ENCODE measurements at places on chromosomes 7 and 10. TPM values are rescaled to one million over a fixed set of nuclear protein-coding genes. Genes with fewer than 3 reads are reported as not detected.

Gene NEURL1
- total RNA-seq: 3.8 TPM

Gene CHPF2
- total RNA-seq: 31.9 TPM

Gene GIMAP7
- 26.8 TPM for total RNA-seq

Gene PKD2L1
- not detected for total RNA-seq

Gene IGF2BP3
- 45.8 TPM for total RNA-seq

Gene STK31
- not detected for total RNA-seq

Gene CCDC3
- total RNA-seq: 40.6 TPM

DNA sequence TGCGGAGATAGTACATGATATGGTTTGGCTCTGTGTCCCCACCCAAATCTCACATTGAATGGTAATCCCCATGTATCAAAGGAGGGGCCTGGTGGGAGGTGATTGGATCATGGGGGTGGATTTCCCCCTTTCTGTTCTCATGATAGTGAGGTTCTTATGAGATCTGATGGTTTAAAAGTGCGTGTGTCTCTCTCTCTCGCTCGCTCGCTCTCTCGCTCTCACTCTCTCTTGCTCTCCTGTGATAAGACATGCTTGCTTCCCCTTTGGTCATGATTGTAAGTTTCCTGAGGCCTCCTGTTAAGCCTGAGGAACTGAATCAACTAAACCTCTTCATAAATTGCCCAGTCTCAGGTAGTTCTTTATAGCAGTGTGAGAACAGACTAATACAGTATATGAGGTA is 171.9 kb downstream of the NSUN6 start:
- DNase-seq: no peak

DNA sequence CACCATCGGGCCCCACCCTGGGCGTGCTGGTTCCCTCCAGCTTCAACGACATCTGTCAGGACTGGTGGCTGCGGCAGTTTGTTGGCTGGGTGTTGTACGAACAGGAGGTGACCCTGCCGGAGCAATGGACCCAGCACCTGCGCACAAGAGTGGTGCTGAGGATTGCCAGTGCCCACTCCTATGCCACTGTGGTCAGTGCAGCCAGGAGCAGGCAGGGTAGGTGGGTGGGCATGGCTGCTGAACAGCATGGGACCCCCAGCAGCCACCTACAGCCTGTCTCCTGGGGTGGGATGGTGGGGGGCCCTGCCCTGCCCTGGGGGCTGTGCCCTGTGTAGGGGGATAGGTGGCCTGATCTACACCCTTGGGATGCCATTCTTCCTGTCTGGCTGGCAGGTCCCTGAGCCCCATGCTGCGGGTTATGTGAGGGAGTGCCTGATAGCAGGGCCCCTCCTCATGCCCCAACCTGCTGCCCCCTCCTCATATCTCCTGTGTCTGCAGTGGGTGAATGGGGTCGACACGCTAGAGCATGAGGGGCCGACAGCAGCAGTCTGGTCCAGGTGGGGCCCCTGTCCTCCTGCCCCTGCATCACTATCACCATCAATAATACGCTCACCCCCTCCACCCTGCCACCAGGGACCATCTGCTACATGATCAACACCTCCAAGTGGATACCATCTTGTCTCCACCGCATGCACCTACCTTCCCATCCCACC is 56.9 kb downstream of the ZNF727 start:
- no peak for DNase-seq

DNA sequence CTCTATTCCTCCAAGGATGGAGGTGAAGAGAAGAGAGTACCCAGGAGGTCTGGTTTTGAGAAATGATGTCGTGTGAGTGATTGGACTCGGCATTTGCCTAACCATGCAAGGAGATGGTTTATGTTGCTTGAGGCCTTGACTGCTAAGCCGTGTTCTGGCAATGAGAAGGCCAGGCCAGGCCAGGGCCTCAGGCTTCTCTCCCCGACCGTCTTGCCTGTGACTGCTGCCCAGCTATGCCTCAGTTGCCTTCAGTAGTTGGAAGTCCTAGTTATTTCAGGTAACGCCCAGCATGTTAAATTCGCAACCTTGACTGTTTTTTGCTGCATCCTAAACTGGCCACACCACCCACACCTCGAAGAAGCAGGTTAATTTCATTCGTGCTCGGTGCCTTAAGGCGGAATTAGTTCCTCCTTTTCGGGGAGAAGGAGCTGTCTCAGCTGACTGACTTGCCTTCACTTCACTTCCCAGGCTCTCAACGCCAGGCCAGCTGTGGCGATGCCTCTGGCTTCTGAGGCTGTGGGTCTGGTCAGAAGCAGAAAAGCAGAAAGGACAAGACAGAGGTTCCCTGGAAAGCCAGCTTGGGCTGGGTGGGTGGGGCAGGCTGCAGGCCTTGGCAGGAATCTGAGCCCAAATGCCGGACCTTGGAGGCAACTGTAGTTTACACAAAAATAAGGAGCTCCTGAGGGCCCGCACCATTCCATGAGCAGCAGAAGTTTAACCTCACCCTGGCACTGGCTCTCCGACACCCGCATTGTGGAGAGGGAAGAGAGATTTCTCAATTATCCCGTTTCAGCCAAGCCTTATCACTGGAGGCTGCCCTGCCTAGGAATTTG is 61.9 kb upstream of the SAMD8 start:
- peak; percentile 10 for DNase-seq

- DNase-seq: no peak
Measured at GRCh38 chr7:66597461-66597860, 31.2 kb upstream of the KCTD7 start.

DNA sequence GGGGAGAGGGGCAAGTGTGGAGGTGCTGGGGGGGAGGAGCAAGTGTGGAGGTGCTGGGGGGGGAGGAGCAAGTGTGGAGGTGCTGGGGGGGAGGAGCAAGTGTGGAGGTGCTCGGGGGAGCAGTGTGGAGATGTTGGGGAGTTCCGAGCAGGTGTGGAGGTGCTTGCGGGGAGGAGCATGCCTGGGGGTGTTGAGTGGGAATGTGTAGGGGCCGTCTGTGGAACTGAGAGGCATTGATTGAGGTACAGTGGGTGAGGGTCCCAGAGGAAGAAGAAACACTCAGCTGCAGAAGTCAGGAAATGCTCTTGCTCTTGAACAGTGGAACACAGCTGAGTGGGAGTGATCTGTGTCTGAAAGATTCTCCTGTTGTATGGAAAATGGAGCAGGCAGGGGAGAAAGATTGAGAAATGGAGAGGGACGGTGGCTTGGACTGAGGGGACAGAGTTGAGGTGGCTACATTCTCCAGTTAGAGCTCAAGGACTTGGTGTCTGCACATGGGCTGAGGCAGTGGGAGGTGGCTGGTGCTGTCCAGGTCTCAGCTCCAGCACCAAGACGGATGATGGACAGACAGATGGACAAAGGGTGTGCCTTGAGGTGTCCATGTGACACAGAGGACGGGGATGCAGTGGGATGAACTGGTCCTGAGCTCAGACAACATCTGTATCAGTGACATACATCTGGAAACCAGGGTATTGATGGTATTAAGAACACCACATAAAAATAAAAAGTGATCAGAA is 25.2 kb upstream of the NCAPG2 start:
- no peak for DNase-seq

- no peak for DNase-seq
Measured at GRCh38 chr10:120098232-120098930, 205.9 kb downstream of the SEC23IP start.

- DNase-seq: no peak
Measured at GRCh38 chr7:70857793-70858545, 274.0 kb upstream of the GALNT17 start.

DNA sequence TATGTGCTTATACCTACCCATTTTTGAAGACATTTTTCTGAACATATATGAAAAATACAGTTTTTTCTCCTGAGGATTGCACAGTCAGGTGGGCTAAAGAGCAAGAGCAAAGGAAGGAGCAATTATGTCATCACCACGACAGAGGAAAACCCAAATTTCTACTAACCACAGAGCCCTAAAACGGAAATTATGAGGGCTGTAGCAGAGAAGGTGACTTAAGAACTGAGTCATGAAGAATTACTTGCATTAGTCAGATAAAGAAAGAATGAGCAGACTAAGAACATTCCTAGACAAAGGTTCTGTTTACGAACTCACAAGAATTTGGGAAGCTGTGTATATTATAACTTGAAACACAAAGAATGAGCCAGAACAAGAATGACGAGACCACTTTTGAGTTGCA is 974.4 kb downstream of the NXPH1 start:
- no peak for DNase-seq

DNA sequence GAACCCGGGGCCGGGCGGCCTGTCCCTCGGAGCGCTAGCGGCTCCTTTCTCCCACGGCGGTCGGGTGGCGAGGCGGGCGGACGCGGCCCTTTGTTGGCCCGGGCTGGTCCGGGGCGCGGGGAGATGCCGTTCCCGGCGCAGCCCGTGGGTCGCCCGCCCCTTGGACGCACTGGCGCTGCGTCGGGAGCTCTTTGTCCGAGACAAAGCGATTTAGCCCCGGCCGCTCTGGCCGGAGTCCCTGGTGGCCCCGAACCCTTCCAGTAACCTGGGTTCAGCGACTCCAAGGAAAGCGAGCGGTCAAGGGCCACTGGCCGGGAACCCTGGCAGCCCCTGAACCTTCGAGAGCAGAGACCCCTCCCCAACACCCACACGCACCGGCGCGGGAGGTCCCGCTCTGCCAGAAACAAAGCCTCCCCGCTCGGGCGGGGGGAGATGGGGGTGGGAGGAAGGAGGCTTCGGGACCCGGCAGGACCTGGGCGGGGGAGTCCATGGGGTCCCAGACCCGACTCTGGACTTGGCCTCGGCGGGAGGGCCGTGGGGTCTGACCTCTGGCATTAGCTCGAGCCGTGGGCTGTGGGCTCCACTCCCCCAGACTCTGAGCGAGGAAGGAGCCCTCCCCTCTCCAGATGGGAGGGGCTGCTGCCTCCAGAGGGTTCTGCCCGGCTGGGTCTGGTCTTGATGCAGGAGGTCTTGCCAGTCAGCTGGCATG is 836 bp downstream of the DPYSL4 start:
- no peak for DNase-seq

GRCh38 chr10:99582255-99582770 is 37.9 kb downstream of the SLC25A28 start:
- DNase-seq: no peak

DNA sequence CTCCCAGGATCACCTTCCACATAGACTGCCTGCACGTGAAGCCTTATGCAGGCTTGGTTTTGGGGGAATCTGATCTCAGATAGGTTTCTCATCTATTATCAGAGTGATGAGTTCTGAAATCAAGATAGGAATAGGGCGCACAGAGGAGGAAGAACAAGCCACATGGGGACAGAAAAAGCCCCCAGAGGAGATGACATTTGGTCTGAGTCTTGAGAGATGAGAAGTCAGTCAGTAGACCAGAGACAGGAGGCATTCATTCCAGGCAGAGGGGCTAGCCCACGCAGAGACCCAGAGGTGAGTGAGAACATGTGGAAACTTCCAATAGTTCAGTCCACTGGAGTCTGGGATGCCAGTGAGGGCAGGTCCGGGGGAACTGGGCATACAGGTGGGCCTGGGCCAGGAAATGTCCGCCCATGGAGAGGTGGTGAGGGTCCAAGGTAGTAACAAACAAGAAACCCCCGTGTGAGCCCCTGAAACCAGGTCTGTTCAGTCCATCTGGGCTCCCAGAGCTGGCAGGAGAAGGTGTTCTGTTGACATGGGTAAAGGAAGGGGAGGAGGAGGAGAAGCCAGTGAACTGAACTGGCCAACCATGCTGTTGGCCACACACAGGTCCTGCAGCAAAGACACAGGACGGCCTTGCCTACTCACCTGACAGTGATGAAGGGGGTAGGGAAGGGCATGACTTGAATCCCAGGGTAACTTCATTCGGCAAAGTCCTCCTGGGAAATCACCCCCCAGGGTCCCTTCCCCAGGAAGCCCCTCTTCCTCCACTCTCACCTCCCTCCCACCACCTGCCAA is 69.3 kb upstream of the SMNDC1 start:
- no peak for DNase-seq

DNA sequence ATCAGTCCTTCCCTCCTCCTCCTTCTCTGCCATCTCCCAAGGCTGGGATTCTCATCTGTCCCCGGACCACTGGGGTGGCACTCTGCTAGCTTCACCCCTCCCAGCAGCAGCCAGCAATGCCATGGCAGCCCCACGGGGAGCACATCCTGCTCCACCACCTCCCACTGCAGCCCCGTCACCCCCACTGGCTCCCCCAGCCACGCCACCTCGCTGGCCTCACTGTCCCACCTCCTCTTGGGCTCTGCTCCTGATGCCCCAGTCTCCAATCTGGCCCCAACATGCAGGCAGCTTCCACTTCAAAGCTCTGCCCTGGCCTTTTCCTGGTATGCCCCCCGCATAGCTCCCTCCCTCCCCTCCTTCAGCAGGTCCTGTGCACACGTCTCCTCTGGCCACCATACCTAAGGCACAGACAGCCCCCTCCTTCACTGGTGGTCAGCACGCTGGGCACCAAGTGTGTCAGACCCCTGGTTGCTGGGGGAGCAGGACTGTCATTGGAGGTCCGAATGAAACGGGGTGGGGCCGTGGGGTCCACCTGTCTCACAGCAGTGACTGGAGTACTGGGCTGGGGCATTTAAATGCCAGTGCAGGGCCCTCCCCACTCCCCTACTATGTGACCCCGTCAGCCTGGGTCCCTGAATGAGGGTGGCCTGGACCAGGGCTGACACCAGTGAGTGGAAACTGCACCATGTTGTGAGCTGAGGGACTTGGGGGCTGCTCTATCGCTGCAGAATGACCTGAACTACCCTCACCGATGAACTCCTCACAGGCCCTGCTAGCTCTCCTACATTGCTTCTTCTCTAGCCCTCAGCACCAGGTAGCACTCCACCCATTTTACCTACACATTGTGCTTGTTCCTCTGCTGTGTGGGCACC is 38.7 kb downstream of the RASGEF1A start:
- peak; percentile 5 for DNase-seq

- no peak for DNase-seq
Measured at GRCh38 chr7:50376056-50376820, 71.7 kb downstream of the IKZF1 start.

DNA sequence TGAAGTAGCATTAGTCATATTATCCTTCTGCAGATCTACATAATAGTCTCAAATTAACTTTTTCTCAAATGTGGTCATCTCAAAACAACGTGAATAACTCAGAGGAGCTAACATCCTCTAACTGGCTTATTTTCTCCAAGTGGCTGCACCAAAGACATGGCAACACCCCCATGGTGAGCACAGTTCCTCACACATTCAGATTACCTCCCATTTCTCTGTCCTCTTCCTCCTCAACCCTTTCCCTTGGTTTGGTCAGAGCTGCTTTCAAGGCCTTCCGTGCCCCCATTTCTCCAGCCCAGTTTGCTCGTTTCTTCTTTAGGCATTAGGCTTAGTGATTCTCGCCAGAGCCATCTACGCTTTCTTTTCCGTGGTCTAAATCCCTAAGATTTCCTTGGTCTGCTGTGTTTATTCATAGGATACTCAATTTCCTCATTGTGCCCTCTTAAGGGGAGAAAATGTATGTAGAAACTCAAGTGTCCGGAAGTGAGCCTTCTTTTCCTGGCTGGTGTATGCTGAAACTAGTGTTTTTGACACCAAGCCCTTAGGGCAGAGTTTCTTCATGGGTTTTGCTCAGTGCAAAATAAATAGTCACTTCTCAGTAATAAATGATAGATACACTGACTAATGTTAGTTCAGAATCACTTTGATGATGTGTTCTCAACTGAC is 2.6 kb downstream of the MET start:
- no peak for DNase-seq

GRCh38 chr10:17472481-17473227 is 18.3 kb upstream of the ST8SIA6 start:
- no peak for DNase-seq
